Right ventricle myocardium inferior (tissue), 1 donor: ENCODE measurements at places on chromosomes 11 and 22.

DNA sequence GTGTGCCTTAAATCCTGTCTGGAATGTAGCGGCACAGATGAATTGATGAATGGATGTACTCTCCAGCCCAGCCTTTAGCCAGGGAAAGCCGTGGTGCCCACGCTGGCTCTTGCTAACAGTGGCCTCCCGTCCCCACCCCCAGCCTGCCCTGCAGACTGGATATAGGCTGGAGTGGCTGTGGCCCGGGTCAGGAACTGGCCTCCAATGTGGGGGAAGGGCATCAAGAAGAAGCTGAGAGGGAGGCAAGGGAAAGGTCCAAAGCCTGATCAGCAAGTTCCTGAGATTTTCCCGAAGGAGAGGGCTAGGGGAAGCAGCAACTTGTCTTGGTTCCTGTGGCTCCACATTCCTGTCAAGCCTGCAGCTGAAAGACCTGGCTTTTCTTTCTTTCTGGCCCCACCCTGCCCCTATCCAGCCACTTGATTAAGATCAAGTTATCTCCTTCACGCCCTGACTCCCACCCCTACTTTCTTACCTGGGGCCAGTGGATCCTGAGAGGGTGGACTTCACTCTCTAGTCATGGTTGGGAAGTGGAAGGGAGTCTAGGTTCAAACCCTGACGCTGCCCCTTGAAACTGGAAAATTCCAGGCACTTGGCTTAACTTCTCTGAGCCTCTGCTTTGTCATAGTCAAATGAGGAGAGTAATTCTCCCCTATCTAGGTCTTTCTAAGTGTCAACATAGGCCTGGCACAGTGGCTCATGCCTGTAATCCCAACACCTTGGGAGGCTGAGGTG, 11.0 kb upstream of the MICALL1 start:
- no peak for DNase-seq

GRCh38 chr11:43907028-43907975, 26.7 kb downstream of the ALKBH3 start:
- no peak for DNase-seq

DNA sequence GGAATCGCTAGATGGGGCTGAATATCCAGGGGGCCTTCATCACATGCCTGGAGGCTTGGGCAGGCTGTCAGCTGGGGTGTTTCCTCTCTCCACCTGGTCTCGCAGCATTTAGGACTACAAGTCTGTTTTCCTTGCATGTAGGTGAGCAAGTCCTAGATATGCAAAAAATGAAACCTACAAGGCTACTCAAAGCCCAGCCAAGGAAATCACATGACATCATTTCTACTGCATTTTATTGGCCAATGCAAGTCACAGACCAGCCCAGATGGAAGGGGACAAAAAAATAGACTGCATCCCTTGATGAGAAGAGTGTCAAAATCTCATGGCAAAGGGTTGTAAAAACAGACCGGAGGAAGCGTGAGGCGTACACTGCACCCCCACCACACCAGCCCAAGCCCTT, 9.6 kb upstream of the APOBEC3B start:
- no peak for DNase-seq

- DNase-seq, result no peak
Observed at GRCh38 chr11:113162592-113162962, 151.8 kb upstream of the TTC12 start.

DNA sequence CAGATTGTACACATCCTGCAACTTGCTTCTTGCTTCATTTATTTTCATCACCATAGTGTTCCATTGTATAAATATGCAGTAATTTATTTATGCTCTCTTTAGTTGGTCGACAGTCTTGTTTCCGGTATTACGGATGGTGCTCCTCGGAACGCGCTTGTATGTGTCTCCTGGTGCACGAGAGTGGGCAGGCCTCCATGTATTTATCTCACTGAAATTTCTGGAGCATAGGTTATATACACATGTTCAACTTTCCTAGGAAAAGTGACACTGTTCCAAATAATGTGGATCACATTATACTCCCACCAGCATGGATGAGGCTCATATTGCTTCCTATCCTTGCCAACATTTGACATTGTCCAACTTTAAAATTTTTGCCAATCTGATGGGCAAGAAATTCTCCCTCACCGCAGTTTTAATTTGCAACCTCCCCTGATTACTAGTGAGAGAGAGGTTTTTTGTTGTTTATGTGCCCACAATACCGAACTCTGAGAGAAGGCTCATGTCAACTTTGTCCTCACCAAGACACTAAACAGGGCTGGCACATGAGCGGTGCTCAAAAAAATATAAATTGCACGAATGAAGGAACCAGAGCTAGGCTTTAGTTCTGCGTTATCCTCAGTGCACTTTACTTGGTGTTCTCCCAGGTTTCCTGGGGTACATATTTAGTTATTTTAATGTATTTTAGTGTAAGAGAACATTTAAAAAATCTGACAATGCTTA, 3.8 kb downstream of the CSNK2A3 start:
- DNase-seq, result no peak

- DNase-seq, result no peak
Observed at GRCh38 chr11:94629741-94630140, 62.6 kb downstream of the PIWIL4 start.

GRCh38 chr11:67468056-67468455, 995 bp downstream of the TMEM134 start:
- DNase-seq, result no peak

- no peak for DNase-seq
Observed at GRCh38 chr22:40178417-40179409, 988 bp downstream of the TNRC6B start.

GRCh38 chr22:43483669-43484068, 71.9 kb downstream of the MPPED1 start:
- DNase-seq, result no peak

- DNase-seq, result peak; percentile 62
Observed at GRCh38 chr11:73344191-73344607, 32.0 kb upstream of the RELT start.

GRCh38 chr22:25942856-25943411, 200.9 kb downstream of the MYO18B start:
- peak; percentile 75 for DNase-seq

- no peak for DNase-seq
Observed at GRCh38 chr11:126105022-126105747, 42.5 kb upstream of the CDON start.

- peak; percentile 54 for DNase-seq
Observed at GRCh38 chr22:29316141-29316828, 788 bp upstream of the RASL10A start.

- no peak for DNase-seq
Observed at GRCh38 chr11:117143390-117143789, 697 bp upstream of the PAFAH1B2 start.

GRCh38 chr11:111189466-111189865, 56.1 kb upstream of the POU2AF2 start:
- no peak for DNase-seq

GRCh38 chr22:32967386-32968101, 90.6 kb downstream of the SYN3 start:
- no peak for DNase-seq

DNA sequence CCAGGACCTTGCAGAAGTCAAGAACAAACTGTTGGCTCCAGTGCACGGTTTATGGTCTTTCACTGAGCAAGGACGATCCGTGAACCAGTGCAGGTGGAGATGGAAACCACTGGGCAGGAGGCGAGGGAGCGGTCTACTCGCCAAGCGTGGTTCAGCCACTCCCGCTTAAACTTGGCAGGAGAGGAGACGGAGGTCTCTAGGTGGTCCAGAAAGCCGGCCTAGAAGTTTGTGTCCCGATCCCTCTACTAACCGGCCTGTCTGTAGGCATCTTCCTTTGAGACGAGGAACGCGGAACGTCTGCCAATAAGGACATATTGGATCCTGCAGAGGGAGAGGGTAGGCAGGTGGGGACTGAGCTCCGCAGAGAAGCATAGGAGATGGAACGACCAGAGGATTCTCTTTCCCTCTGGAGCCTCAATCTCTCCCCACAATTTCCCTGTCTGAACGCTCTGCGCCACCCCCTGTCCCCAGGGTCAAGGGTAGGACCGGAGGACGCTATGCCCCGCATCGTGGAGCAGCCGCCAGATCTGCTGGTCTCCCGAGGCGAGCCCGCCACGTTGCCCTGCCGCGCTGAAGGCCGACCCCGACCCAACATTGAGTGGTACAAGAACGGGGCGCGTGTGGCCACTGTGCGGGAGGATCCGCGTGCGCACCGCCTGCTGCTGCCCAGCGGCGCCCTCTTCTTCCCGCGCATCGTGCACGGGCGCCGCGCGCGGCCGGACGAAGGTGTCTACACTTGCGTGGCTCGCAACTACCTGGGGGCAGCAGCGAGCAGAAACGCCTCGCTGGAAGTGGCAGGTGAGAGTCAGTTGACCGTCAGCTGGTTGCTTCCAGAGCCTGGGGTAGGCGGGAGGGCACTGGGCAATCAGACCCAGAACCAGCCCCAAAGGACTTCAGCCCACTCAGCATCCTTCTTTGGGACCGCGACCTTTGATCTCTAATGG, 3.4 kb downstream of the ROBO3 start:
- DNase-seq, result no peak

GRCh38 chr22:24201681-24202614, 20.7 kb downstream of the SUSD2 start:
- DNase-seq, result no peak

DNA sequence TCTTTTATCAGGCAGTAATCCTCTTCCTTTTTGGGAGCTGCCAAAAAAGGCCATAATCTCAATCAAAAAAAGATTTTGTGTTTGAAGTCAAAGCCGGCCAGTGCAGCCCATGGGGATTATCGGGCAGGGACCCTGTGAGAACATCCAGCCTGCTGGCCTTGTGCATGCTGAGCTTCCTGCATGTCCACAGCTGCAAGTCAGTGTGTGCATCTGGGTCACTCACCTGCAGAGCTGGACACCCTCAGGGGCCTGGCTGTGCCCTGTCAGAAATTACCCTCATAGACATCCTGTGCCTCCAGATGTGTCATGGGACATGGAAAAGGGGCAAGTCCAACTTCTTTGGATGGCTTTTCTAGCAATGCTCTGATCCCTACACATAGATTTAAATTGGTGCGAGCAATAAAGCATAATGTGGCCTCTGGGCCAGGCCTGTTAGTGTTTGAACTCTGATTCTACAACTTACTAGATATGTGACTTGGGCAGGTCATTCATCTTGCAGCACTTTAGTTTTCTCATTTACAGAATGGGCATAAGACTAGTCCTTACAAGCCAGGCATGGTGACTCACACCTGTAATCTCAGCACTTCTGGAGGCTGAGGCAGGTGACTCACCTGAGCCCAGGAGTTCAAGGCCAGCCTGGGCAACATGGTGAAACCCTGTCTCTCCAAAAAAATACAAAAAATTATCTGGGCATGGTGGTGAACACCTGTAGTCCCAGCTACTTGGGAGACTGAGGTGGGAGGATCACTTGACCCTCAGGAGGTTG, 81.6 kb upstream of the LARGE1 start:
- DNase-seq, result no peak

- no peak for DNase-seq
Observed at GRCh38 chr11:64036087-64037026, 626 bp downstream of the FLRT1 start.

DNA sequence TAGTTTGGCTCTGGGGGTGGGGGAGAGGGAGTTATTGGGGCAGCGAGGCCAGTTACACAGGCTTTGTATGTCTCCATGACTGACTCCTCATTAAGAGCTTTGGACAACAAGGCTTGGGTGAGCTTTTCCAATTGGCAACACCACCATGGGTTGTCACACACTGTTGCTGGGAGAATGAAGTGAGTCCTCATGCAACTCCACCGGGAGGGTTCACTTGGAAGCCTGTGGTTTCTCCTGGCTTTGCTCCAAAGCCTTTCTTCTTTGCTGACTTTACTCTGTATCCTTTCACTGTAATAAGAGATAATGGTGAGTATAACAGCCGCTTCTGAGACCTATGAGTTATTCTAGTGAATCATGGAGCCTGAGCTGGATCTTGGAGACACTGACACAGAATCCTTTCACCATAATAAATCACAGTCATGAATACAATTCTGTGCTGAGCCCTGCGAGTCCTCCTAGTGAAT, 24.9 kb downstream of the EIF3F start:
- DNase-seq, result no peak

DNA sequence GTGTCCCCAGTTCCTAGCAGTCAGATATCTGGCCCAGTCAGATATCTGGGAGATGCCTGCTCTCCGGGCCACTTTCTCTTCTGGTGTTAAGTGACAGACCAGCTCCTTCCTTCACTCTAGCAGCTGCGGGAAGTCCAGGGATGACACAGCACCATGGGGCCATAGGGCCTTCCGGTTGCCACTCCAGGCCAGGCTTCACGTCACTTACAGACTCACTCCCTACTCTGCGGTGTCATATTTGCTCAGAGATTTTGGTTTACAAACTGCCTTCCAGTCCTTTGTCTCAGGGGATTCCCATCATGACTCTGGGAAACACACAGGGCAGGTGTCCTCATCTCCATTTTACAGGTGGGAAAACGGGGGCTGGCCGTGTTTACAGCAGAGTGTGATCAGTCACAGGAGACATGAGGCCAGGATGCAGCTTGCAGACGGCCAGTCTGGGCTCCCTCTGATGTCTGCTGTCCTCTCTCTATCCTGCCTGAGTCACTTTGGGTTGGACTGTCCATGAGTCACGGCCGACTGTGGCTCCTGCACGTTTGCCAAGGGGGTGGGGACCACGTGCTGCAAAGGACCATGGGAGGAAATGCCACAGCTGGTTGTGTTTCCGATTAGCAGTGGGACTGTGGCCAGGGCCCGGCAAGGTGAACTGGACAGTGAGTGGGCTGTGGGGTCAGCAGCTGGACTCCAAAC, 8.2 kb upstream of the TBC1D22A start:
- peak; percentile 96 for DNase-seq

DNA sequence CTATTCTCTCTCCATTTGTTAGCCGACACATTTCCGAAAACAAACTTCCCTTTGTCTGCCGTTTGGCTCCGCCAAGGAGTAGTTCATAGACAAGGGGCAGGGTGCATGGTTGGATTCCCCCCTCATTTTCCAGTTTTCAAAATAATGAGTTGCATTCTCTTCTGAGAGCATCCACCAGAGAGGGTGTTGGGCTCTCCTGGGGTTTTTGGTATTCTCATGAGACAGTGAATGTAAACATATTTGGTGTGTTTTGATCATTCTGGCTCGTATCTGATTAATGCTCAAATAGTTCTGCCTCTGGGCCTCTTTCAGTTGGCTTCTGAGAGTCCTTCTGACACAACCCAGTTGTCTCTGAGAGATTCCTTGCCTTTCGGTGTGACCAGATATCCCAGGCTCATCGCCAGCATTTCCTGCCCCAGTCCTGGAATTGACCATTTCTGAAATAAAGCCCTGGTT, 21.7 kb downstream of the GRAMD4 start:
- DNase-seq, result no peak

DNA sequence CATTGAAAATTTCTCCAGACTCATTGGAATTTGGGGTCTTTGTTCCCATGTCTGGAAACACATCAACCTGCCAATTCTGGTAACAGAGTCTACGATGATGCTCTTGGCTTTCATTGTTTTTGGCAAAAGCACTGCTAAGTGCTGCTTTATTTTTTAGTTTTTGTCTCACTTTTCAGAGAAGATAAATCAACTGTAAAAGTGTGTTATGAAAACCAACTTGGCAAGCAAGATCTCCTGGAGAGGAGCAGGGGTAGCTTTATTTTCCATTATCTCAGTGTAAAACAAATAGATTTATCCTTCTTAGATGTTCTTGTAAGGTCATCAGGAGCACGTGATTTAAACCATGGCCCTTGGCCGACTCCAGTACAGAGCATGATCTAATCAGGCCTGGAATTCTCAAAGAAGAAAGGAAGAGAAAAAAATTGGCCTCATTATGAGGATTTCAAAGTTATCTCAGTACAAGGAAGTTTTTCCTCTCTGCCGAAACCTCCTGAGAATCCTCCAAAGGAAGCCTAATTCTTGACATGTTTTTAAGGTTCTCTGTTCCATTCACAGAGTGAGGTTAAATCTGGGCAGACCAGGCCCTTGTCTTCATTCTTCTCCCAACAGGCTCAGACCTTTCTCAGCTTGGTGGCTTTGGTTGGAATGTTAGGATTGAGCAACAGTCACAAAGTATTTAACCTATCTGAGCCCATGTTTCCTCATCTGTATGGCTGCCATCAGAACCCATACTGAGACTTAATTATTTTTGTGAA, 16.4 kb upstream of the PAMR1 start:
- DNase-seq, result no peak
